ENCODE measurements at places on chromosomes 1 and 21. TPM values are rescaled to one million over a fixed set of nuclear protein-coding genes. Genes with fewer than 3 reads are reported as not detected.

DNA sequence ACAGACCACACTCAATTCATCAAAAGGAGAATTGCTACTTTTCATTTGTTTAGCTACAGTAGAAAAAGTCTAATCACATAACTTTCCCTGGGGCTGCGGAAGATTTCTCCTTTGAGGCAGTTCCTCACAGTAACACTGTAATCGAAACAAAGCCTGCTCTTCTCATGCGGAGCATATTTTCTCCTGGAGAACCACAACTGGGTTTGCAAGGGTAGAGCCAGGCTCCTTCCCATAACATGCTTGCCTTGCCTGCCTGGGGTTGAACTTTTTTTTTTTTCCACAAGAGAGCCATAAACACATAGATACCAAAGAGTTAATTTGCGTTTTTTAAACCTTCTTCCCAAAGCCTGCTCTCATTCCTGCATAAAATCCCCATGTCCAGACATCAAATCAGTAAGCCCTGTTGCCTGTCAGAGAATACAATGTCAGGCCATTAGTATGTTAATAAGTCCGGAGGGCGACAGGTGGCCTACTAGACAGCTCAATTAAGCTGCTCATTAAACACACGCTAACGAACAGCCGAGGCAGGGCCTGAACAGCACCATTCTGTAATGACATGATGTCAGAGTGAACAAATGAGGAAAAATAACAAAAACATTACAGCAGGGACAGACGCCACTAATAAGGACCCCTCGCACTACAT lies 107.1 kb upstream of the OLIG2 start:
- no peak for DNase-seq
- no peaks in the 10 kb centered on the region for H3K36me3 ChIP-seq
- no peak overlapping the region for H3K4me3 ChIP-seq

- no peak overlapping the region for H3K27ac ChIP-seq
- no peak for DNase-seq
- H3K27me3 ChIP-seq: no peaks in the 10 kb centered on the region
Observed at GRCh38 chr1:226761322-226761721, 22.2 kb upstream of the ITPKB start.

DNA sequence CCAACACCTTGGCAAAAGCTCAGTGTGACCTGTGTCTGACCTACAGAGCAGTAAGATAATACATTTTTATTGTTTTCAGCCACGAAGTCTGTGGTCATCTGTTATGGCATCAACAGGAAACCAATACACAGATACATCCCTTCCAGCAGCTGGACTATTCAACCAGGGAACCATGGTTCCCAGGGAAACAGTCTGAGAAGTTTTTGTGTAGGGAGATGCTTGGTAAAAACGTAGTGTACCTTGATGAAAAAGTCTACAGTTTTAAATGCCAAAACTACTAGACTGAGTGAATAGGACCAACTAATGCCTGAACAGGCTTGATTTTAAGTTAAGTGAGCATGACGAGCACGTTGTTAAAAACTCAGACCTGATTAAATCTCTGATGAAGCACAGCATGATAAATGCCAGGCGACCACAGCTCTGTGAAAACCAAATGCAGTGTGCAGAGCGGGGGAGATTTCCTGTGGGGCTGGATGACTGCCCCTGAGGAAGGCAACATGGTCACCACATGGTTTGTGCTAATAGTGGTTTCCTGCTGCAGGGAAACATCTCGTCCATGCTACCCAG lies 228.9 kb downstream of the TNR start:
- no peaks in the 10 kb centered on the region for H3K27me3 ChIP-seq
- no peak overlapping the region for H3K27ac ChIP-seq
- no peaks in the 10 kb centered on the region for H3K4me1 ChIP-seq
- DNase-seq: peak; percentile 17

DNA sequence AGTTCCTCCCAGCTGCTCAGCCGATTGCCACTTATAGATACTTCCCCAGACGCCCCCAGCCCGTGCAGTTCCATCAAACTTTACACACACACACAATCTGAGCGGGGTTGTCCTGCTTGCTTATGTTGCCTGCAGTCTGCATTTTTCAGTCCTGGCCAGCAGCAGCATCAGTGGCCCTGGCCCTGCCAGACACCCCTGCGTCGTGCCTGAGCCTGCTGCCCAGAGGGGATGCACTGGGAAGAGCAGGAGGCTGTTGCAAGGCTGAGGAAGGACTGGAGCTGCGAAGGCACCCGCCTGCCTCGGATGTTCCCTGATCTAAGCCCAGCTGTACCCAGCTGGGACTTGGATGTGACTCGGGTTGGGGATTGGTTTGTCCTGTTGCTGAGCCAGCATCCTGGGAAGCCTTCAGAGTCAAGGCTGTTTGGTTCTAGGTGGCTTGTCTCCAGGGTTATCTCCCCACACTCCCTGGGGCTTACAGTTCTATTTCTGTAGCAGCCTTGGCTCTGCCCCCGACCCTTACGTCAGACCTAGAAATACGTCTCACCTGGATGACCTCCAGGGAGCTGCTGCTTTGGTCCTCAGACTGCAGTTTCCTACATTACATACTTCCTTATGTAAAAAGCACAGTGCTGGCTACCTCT lies 42.3 kb downstream of the MAN1C1 start:
- no peaks in the 10 kb centered on the region for H3K36me3 ChIP-seq
- H3K27me3 ChIP-seq: no peaks in the 10 kb centered on the region
- H3K4me3 ChIP-seq: no peak overlapping the region

- peaks cover 17% of the 10 kb centered on the region for H3K4me1 ChIP-seq
- peaks cover 28% of the 10 kb centered on the region for H3K36me3 ChIP-seq
- H3K27me3 ChIP-seq: no peaks in the 10 kb centered on the region
Observed at GRCh38 chr1:113912594-113913311, 7.6 kb downstream of the DCLRE1B start.

DNA sequence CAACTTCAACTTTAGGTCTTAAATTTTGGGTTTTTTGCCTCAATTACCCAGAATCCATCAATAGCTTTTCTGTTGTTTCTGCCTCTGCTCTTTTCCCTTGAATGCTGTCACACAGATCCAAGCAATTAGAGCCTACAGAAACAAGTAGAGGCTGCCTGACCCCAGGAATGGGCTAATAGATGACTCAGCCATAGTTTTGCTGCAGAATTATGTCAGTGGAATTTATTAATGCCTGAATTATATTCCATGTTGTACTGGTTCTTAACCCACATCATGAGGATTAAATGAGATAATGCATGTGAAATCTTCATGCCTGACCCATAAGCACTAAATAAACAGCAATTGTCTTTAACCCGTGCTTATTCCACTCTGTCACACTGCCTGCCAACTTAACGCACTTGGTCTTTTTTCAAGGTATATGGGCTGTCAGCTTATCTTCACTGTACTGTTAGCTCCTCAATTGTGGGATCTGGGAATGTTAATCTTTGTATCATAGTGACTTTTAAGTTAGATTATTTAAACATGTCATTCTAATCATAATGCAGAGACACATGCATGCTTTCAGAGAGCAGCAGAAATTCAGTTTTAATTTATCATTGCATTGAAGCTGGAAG lies 213.3 kb downstream of the ROR1 start:
- H3K4me3 ChIP-seq: no peak overlapping the region
- no peaks in the 10 kb centered on the region for H3K4me1 ChIP-seq
- DNase-seq: no peak
- H3K27ac ChIP-seq: no peak overlapping the region
- no peaks in the 10 kb centered on the region for H3K36me3 ChIP-seq

GRCh38 chr1:162552684-162553252 lies 8.8 kb upstream of the UAP1 start:
- H3K4me1 ChIP-seq: no peaks in the 10 kb centered on the region
- no peak for DNase-seq
- no peaks in the 10 kb centered on the region for H3K36me3 ChIP-seq
- no peak overlapping the region for H3K4me3 ChIP-seq
- H3K27ac ChIP-seq: peak overlapping the region; percentile 55
- H3K27me3 ChIP-seq: no peaks in the 10 kb centered on the region

DNA sequence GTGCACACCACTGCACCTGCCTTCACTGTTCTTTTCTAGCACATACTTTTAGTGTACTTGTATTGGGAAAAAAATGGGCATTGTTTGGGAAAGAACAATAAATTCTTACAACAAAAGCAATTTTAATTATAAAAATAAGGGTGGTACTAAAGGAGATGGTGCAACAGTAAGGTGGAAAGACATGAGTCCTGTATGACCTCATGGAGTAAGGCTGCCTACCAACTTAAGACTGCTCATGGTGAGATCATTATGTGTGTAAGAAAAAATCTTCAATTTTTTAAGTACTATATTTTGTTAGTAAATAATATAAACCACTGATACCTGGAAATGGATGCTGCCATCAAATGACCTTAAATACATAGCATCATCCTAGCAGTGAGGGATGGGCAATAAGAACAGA lies 29.6 kb upstream of the PHGDH start:
- H3K4me1 ChIP-seq: no peaks in the 10 kb centered on the region
- H3K4me3 ChIP-seq: no peak overlapping the region
- DNase-seq: no peak
- no peak overlapping the region for H3K27ac ChIP-seq
- no peaks in the 10 kb centered on the region for H3K36me3 ChIP-seq

LEFTY2 gene
- total RNA-seq: 0.20 TPM

DNA sequence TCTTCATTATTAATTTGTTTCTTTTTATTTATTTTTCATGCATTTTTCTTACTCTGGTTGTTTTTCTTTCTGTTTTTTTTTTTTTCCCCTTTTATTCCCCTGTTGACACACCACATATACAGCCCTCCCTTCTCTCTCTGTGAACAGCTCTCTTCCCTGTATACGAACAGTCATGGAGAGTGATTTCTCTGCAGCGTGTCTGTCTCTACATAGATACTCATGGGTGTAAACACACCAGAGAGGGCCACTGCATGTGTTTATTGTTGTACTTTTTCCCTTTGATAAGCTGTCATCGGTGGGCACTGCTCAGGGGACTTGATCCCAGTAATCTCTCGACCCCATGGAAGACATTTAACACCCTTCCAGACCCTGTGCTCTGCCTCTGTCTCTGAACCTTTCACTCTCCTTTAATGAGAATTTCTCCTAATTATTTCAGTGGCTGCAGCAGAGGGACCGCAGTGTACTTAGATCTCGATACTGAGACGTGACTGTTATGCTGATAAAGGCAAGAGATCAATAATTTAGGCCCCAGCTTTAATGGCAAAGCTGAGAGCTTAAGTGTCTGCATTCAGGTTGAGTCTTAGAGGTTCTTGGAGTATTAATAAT lies 113.1 kb downstream of the PBX1 start:
- H3K27ac ChIP-seq: peak overlapping the region; percentile 83
- no peak overlapping the region for H3K4me3 ChIP-seq
- H3K36me3 ChIP-seq: no peaks in the 10 kb centered on the region
- peaks cover 50% of the 10 kb centered on the region for H3K4me1 ChIP-seq

DNA sequence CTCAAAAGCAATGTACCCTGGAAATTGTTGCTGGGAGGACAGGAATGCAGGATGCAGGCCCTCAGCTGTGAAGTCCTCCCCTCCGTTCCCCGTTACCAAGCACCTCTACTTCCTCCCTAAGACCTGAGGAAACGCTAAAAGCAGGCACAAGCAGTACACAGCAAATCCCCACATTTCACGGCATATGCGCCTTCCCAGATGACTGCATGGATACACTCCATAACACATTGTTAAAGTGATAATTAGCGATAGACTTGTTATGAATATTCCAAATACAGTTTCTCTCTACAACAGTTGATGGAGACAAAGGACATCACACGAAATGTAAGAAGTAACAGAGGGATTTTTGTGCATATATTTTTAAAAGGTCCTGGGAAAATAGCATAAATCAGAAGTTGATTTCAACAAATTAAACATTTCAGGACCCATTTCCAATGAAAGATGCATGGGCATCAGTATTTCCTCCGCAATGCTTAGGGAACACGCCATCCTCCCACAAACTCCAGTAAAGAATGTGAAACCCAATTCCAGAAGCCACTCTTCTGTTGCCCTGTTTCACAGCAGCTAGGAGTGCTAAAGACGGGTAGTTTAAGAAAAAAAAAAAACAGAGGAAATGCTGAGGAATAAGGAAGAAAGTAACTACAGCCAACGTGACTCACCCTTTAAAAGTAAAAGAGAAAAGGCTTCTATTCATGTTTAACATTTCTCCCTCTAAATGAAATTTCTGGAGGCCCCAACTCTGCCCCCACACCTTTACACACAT lies 75.5 kb downstream of the HIVEP3 start:
- no peak for DNase-seq
- H3K4me1 ChIP-seq: peaks cover 14% of the 10 kb centered on the region
- H3K27ac ChIP-seq: no peak overlapping the region
- no peaks in the 10 kb centered on the region for H3K27me3 ChIP-seq

SMIM12 gene
- total RNA-seq: 40.8 TPM

DNA sequence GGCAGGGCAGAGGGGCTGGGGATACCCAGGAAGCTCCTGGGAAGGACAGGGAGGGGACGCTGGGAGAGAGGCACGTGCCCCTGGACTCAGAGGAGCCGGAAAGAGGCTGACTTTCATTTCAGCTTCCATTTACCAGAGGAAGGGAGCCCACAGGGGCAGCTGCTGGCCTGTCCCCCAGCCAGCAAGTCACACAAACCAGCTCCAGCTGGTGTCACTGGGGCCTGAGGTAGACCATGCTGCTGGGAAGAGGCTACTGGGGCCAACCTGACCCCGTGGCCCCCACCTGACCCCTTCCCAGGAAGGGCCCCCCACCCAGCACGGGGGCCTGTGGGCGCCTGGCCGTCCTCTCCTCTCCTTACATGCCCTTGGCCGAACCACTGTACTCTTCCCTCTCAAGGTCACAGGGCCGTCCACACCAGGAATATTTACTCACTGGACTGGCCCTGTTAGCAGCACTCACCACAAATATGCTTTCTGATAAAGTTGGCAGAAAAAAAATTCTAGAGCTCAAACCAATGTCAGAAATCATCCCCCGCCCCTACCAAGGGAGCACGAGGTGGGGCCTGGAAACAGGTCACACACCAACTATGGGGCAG lies 110.5 kb downstream of the CASZ1 start:
- DNase-seq: peak; percentile 45
- H3K36me3 ChIP-seq: no peaks in the 10 kb centered on the region
- H3K27me3 ChIP-seq: no peaks in the 10 kb centered on the region
- peaks cover 98% of the 10 kb centered on the region for H3K4me1 ChIP-seq
- peak overlapping the region; percentile 25 for H3K4me3 ChIP-seq
- peak overlapping the region; percentile 75 for H3K27ac ChIP-seq

- no peak for DNase-seq
- H3K36me3 ChIP-seq: peaks cover 12% of the 10 kb centered on the region
- H3K27ac ChIP-seq: no peak overlapping the region
- no peaks in the 10 kb centered on the region for H3K27me3 ChIP-seq
- no peak overlapping the region for H3K4me3 ChIP-seq
- H3K4me1 ChIP-seq: peaks cover 56% of the 10 kb centered on the region
Observed at GRCh38 chr1:90000934-90001676, 6.2 kb downstream of the ZNF326 start.

ANKRD65 gene
- total RNA-seq: 1.5 TPM
